ENCODE measurements at places on chromosomes 6 and 20. TPM values are rescaled to one million over a fixed set of nuclear protein-coding genes. Genes with fewer than 3 reads are reported as not detected.

The LZTS3 gene
- total RNA-seq: 18.3 TPM

The PHACTR1 gene
- 114 TPM for total RNA-seq

The OOEP gene
- total RNA-seq: not detected

The ZC2HC1B gene
- not detected for total RNA-seq

The CCN6 gene
- not detected for total RNA-seq

The LRFN2 gene
- total RNA-seq: not detected
